Psoas muscle (tissue), 8 donors: ENCODE measurements at places on chromosomes 6 and 20.

DNA sequence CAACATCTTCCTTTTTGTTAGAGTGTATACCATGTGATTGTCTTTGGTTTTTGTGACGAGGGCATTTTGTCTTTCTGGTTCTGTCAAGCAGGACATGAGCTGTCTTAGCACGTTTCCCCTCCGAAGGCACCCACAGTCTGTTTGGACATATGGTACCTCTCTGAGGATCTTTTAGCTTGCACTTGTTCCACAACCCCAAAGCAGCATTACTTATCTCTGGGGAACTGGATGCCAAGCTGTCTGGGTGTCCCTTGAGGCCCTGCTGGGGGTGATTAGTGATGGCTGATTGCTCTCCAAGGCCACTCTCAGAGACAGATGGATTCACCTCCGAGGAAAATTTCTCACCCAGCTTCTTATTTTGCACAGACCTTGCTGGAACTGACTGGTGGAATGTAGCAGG is 445.0 kb upstream of the CHD6 start:
- no peak for DNase-seq

DNA sequence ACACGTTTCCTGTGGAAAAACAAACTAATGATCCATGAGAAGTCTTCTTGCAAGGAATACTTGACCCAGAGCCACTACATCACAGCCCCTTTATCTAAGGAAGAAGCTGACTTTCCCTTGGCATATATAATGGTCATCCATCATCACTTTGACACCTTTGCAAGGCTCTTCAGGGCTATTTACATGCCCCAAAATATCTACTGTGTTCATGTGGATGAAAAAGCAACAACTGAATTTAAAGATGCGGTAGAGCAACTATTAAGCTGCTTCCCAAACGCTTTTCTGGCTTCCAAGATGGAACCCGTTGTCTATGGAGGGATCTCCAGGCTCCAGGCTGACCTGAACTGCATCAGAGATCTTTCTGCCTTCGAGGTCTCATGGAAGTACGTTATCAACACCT is 35.4 kb downstream of the GCNT2 start:
- DNase-seq = no peak

- no peak for DNase-seq
Measured at GRCh38 chr6:101845621-101846020, 452.1 kb downstream of the GRIK2 start.

DNA sequence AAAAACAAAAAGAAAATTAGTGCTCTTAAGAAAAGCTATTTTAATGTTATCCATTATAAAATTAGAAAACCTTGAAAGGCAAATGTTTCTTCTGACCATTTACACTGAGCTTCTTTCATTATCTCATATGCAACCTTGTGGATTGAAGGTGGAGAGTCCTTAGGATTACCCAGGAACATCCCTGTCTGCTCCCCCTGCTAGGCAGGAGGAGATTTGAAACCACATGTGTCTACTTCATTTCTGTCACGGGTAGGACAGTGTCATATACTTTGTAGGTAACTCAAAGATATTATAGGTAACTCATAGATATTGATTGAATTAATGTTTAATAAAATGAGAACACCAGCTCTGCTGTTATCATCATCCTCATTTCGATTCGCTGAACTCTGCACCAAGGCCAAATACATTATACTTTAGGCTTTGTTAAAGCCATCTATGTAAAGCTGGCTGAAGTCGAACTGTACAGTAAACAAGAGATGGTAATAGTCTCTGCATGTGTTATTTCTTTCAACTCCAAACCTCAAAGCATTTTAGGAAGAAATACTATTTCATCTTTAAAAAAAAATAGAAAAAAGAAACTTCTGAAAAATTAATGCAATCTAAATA is 49.5 kb downstream of the HDAC2 start:
- DNase-seq = no peak

GRCh38 chr20:62382306-62383198 is 4.4 kb upstream of the RPS21 start:
- peak; percentile 88 for DNase-seq

DNA sequence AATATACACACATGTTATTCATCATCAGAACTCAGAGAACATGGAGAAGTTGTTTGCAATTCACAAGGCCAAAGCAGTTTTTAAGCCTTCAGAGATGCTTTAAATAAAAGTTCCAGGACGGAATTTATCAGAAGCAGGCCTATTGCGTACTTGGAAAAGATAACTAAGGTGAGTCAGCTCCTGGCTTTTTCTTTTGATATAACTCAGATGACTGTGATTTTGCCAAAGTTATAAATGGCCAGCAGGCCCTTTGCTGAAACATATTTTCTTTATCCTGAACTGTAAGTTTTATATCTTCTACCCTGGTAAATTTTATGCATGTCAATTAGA is 55.0 kb upstream of the PLCB1 start:
- DNase-seq = no peak

DNA sequence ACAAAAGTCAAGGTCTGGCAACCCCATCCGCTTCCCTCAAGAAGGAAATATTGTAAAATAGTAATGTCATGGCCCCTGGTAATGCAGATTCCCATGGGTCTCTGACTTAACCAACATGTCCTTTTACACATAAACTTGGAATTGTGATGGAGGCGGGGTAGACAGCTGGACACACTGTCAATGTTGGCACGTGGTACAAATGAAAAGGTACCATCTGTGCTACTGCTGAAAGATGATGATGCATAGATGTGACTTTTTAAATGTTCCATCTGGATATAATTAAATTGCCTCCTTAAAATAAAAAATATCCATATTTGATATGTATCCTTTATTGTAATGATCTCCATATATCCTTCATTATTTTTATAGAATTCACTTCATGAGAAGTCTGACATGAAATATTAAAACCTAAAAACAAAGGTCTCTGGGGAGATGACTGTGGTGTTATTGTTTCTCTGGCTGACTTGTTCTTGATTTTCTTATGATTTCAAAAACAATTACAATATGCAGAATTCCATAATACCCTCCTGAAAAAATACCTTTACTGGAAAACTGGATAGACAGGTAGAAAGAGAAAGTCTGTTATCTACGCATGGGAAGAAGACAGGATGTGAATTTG is 104.5 kb downstream of the MKKS start:
- no peak for DNase-seq

- no peak for DNase-seq
Measured at GRCh38 chr20:59576216-59576953, 28.0 kb upstream of the PHACTR3 start.

DNA sequence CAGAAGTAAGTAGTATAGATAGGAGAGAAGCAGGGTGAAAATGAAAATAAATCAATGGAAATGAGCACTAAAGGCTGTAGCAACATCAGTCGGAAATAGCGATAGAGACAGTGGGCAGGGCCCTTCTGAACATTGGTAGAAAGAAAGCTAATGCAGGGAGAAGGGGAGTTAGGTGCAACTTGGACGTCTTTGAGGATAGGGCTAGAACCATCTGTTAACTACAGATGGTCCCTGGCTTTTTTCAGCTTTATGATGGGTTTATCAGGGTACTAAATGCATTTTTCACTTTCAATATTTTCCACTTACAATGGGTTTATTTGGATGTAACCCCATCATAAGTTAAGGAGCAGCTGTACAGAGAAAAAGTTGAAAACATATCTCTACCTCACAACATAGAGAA is 72.8 kb upstream of the CNR1 start:
- no peak for DNase-seq

- DNase-seq = no peak
Measured at GRCh38 chr20:48586730-48587129, 241.1 kb downstream of the PREX1 start.

DNA sequence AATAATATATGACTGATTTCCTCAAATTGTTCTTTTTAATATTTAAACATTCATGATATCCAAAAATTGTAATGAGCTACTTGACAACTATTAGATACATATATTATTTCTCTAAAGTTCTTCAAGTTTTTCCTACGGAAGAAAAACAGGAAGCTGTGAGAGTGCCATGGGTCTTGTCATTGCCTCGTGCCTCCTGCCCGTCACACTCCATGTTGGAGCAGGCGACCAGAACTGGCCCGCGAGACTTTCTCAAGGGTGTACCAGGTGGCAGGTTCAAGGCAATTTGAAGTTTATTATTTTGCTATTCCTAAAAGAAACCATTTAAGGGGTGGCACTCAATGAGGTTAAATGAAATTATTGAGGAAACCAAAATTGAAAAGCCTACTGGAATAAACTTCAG is 337.2 kb downstream of the HACE1 start:
- no peak for DNase-seq
